Regular cardiac myocyte (primary cell): ENCODE measurements at places on chromosomes 6 and 20. TPM values are rescaled to one million over a fixed set of nuclear protein-coding genes. Genes with fewer than 3 reads are reported as not detected.

Gene SLC32A1
- under 0.01 TPM in 1 of 2 replicates, not detected in the other for total RNA-seq

Gene HRH3
- total RNA-seq = not detected in 2 replicates

Gene ADGRF1
- under 0.01 TPM in 1 of 2 replicates, not detected in the other for total RNA-seq

Gene OR12D1
- total RNA-seq = not detected in 2 replicates

Gene CD2AP
- total RNA-seq = 23.0 and 27.6 TPM in 2 replicates

Gene LY6G6C
- under 0.01 TPM in 1 of 2 replicates, not detected in the other for total RNA-seq

Gene PREX1
- 14.9 and 39.7 TPM in 2 replicates for total RNA-seq

Gene MARCKS
- total RNA-seq = 119 and 258 TPM in 2 replicates

Gene SNRPB2
- 47.1 and 64.2 TPM in 2 replicates for total RNA-seq

Gene BICRAL
- 2.9 and 5.4 TPM in 2 replicates for total RNA-seq

Gene LPA
- under 0.01 TPM in 1 of 2 replicates, not detected in the other for total RNA-seq

Gene MACROD2
- under 0.01 TPM in 2 replicates for total RNA-seq

Gene HLA-A
- 160 and 680 TPM in 2 replicates for total RNA-seq

Gene POPDC3
- 5.8 and 11.3 TPM in 2 replicates for total RNA-seq

Gene KHDRBS2
- not detected in 2 replicates for total RNA-seq

Gene INSM1
- total RNA-seq = not detected in 2 replicates

Gene KDM1B
- 18.4 and 21.4 TPM in 2 replicates for total RNA-seq

Gene SASH1
- total RNA-seq = 71.7 and 118 TPM in 2 replicates

Gene TCP11
- 0.19 and 0.56 TPM in 2 replicates for total RNA-seq

Gene GHRH
- not detected in 2 replicates for total RNA-seq

Gene SLC35F1
- total RNA-seq = under 0.01 TPM in 1 of 2 replicates, not detected in the other

Gene NKX2-2
- not detected in 2 replicates for total RNA-seq

Gene RIN2
- 35.8 and 71.1 TPM in 2 replicates for total RNA-seq

Gene PTGIS
- 39.9 and 191 TPM in 2 replicates for total RNA-seq

Gene FAM209B
- total RNA-seq = not detected in 2 replicates

Gene BPI
- 0.28 TPM in 1 of 2 replicates, not detected in the other for total RNA-seq

Gene HLA-DQB2
- not detected in 2 replicates for total RNA-seq
